ENCODE measurements at places on chromosomes 11 and 22.

- no peak for DNase-seq
Observed at GRCh38 chr11:118342503-118343161, at the start of gene CD3D. CD3D (minus strand) TSS chr11:118342705; CDS start chr11:118342607, 98 bp downstream.

- DNase-seq = no peak
Observed at GRCh38 chr11:12764187-12764914, 90.1 kb downstream of the TEAD1 start.

- DNase-seq = no peak
Observed at GRCh38 chr11:64501500-64502427, 89.3 kb upstream of the SLC22A12 start.

GRCh38 chr11:46972343-46972742 lies 35.8 kb downstream of the CSTPP1 start:
- DNase-seq = no peak

- no peak for DNase-seq
Observed at GRCh38 chr11:17015627-17016126, 1.5 kb upstream of the PLEKHA7 start.

- DNase-seq = no peak
Observed at GRCh38 chr11:131612533-131612932, 242.1 kb downstream of the NTM start.

- DNase-seq = no peak
Observed at GRCh38 chr11:8709002-8709672, 26.5 kb downstream of the RPL27A start.

DNA sequence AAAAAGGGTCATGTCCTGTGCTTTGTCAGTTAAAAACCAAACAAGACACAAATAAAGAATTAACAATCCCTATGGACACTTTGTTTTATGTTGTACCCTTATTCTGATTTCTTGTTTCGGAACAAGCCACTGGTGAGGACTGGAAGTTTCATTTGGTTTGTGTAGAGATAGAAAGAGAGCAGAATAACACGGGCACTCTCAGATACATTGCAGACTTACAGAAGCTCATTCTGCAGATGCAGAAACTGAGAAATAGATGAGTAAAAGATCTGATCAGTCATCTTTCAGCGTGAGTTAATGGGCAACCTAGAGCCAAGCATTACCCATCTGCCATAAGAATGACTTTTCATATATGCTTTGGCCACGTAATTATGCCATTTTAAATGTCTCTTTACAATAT lies 407.6 kb downstream of the RAB38 start:
- DNase-seq = no peak

DNA sequence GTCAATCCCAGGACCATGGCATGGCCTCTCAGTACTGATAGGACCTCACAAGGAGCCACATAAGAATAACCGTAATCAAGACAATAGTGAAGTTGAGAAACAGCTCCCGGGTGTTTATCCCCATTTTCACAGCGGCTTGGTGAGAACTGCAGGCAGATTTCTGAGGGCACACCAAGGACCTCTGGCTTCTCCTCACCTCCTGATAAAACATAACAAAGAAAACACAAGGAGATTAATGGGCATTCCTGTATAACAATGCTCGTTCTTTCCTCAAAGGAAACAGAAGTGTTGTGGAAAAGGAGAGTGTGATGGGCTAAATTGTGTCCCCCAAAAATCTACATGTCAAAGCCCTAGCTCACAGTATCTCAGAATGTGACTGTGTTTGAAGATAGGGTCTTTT lies 4.0 kb downstream of the SLN start:
- no peak for DNase-seq

GRCh38 chr22:30234786-30235470 lies 11.6 kb downstream of the LIF start:
- no peak for DNase-seq

DNA sequence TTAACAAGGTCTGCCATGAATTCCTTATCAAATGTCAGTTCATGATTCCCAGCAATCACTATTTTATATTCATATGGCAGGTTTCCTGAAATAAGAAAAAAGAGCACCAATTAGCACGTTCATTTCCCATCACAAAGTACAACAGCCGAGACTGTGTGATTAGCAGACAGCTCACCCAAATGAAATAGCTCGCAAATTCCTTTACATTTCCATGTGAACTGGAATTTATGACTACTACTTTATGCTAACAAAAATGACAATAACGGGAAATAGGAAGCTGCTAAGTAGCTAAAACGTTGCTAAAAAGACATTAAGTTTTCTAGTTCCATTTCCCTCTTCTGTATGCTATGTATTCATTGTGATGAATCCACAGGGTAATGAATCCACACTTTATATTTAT lies 90.7 kb downstream of the MPPED2 start:
- DNase-seq = no peak

- DNase-seq = no peak
Observed at GRCh38 chr11:94658888-94659287, 91.7 kb downstream of the PIWIL4 start.

DNA sequence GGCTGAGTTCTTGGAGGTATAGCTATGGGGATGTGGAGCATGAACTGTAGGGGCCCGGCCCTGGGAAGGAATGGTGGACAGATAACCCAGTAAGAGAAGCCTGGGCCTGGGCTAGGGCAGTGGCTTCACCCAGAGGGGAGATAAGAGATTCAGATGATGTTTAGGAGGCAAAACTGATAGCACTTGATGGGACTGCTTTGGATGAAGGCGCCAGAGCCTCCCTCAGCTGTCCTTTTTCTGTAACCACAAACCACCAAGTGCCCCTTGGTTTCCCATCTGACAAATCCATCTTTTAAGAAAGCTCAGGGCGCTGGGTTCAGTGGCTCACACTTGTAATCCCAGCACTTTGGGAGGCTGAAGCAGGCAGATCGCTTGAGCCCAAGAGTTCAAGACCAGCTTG lies 23.4 kb downstream of the RELT start:
- no peak for DNase-seq

DNA sequence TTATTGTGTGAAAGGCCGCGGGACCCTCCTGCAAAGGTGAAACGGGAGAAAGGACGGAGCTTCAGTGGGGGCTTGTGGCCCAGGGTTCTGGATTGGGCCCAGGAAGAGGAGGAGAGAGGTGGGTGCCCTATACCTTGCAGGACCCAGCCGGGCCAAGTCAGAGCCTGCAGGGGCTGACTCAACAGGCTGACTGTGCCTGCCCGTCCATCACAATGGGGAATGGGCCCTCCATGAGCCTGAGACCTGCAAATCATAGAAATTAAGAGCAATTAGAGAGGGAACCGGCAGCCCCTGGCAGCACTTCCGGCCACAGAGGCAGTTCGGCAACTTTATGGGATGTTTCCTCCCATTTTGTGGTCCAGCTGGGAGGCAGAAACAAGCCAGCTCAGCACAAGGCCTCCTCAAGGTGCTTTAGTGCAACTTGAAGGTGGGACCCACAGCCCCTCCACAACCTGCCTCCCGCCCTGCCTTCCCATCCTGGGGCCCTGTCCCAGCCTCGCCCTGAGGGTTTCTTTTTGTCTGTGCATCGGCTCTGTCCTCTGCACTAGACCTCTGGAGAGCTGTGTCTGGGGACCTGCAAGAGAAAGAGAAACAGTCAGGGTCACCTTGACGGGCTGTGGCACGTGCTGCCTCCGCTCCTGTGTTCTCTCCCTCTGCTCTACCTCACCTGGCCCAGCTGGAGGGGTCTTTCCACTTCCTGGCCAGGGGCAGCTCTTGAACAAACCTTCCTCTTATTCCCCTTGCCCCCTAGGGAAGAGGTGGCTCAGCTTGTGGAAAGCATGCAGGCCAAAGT lies 19.1 kb upstream of the NECTIN1 start:
- no peak for DNase-seq

DNA sequence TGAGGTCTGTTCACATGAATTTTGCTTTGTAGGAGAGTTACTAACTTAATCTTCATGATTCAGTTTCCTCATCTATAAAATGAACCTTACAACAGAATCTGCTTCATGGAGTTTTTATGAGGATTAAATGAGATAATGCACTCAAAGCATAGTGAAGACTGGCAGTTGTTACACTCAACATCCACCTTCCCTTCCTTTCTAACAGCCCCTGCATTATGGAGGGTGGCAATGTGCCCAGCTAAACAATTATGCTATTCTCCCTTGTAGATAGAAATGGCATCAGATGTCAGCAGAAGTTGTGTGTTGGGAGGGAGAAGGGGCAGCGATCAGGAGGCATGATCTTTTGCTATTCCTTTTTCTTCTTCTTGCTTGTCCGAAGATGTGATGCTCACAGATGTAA lies 6.5 kb downstream of the POU2AF1 start:
- no peak for DNase-seq

DNA sequence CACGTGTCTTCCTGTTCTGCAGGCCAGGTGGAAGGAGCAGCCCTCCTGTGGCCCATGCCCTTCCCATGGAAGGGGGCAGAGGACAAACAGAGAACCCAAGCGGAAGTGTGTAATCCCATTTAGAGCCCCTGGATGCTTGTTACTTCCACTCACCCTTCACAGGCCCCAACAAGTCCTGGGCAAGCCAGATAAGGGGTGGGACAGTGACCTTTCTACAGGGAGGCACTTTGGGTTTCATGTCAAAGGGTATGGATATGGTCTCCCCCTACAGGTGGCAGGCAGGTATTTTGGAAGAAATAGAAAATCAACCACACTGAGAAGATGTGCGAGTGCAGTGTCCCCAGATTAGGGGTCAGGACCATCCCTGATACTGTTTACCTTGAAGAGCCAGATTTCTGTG lies 11.4 kb downstream of the MPEG1 start:
- no peak for DNase-seq

- DNase-seq = no peak
Observed at GRCh38 chr11:63611395-63611747, 2.9 kb downstream of the PLAAT3 start.

- DNase-seq = no peak
Observed at GRCh38 chr11:132683602-132684001, 848.7 kb downstream of the OPCML start.

- DNase-seq = no peak
Observed at GRCh38 chr11:121630041-121630440, 177.3 kb upstream of the SORL1-AS1 start.

DNA sequence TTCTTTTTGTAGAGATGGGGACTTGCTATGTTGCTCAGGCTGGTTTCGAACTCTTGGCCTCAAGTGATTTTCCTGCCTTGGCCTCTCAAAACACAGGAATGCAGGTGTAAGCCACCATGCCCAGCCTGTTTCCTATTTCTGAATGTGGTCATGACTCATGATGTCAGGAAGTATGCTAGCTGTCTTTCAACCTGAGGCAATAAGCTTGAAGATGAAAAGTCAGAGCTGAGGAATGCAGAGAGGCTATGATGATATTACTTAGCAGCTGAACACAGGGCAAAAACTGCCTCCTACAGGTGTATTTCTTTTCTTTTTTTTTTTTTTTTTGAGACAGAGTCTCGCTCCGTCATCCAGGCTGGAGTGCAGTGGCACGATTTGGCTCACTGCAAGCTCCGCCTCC lies 9.0 kb upstream of the NUCB2 start:
- no peak for DNase-seq

- DNase-seq = no peak
Observed at GRCh38 chr11:119332111-119332765, 2.1 kb upstream of the RNF26 start.

DNA sequence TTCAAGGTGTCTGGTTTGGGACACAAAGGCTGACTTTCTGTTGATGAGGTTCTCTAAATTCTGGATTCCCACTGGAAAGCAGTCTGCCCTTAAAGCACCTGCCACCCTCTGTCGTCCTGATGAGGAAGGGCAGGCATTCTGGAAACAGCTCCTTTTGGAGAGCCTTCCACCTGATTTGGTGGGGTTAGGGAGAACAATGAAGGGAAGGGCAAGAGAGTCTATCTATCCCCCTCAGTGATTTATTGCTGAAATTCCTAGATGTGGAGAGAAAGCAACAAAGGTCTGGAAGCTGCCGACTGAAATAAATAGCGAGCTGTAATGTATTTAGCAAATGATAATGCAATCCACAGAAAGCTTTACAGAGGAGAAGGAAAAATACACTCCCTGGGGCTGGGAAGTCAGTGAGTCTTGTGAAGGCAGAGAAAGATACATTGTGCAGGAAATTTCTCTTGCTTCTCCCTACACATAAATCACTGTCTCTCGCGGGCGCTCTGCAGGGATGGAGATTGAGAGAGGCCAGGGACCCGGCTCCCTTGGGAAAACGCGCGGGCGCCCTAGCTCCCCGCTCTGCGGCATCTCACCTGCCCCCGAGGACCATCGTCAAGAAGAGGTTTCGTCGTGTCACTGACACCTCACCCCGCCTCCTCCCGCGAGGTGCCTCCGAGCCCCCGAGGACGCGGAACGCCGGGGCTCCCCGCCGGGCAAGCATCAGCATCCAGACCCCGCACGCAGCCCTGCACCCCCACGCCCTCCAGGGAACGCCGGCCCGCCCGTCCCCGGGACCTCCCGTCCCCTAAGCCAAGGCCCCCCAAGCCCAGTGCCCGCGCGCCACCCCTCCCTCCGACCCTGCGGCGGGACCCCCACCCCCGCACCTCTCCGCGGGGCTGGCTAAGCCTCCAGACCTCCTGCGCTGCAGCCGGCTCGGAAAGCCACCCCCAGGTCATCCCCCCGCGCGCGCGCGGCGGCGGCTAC lies 673 bp downstream of the CDON start:
- DNase-seq = no peak

DNA sequence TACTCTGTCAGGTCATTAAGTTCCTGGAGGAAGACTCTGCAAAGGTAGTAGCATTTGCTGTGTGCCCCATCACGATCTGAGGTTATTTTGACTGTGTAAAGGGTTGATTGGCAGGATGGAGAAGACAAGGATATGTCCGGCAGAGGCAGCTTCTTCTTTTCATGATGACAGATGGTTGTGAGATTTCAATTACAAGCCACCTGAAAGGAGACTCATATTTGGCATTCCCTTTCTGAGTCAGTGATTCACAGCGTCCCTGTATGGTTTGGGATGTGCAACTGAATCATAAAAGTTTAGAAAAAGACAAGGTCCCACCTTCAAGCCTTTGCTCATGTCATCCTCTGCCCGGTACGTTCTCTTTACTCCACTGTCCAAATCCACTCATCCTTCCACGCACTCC lies 113.4 kb downstream of the MTNR1B start:
- no peak for DNase-seq

GRCh38 chr11:92728628-92729027 lies 240.8 kb upstream of the MTNR1B start:
- no peak for DNase-seq

DNA sequence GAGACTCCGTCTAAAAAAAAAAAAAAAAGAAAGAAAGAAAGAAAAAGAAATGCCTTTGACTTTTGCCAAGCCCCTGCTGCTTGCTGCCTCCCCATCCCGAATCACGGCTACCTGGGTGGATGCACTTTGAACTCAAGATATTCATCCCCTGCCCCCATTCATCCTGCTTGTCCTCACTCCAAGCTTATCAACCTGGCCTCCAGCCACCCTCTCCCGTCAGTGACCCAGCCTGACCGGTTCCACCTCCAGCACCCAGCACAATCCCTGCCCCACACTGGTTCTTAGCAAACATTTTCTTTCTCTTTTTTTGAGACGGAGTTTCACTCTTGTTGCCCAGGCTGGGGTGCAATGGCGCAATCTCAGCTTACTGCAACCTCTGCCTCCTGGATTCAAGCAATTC lies 44.4 kb downstream of the CYTH4 start:
- no peak for DNase-seq

- DNase-seq = no peak
Observed at GRCh38 chr11:73154178-73154577, 12.1 kb upstream of the FCHSD2 start.
